ENCODE measurements at places on chromosomes 2 and 18.

GRCh38 chr2:111149882-111150455, 29.3 kb downstream of the BCL2L11 start:
- no peak for DNase-seq

- no peak for DNase-seq
These were observed 162.6 kb upstream of the SLC39A10 start for GRCh38 chr2:195494451-195494850.

DNA sequence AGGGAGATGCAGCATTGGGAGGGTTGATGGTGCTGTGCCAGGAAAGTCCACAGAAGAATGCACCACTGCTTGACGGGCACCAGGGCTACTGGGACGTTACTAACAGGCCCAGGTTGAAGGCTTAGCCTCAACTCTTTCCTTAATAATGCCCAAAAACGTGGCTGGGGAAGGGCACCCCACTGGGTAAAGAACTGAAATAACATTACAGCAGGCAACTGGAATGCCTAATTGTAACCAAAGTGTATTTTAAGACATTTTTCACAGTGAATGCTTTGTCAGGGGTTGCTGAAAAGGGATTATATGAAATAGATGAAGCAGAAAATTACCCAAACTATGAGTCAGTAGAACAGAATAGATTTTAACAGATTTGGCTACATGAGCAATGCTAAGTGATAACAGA, 191.3 kb downstream of the CMPK2 start:
- DNase-seq = no peak

- no peak for DNase-seq
These were observed 62.4 kb downstream of the MRPS9 start for GRCh38 chr2:105100046-105100840.

All from stimulated activated CD4-positive, alpha-beta T cell treated with anti-CD3 and anti-CD28 coated beads, Interleukin-1b, Interleukin-23, amount 100 ng/mL, for 1 hour (primary cell).